ENCODE measurements at places on chromosomes 16 and 17.
A peak's percentile ranks its signal among the peaks of the same experiment; 100 is the strongest.

DNA sequence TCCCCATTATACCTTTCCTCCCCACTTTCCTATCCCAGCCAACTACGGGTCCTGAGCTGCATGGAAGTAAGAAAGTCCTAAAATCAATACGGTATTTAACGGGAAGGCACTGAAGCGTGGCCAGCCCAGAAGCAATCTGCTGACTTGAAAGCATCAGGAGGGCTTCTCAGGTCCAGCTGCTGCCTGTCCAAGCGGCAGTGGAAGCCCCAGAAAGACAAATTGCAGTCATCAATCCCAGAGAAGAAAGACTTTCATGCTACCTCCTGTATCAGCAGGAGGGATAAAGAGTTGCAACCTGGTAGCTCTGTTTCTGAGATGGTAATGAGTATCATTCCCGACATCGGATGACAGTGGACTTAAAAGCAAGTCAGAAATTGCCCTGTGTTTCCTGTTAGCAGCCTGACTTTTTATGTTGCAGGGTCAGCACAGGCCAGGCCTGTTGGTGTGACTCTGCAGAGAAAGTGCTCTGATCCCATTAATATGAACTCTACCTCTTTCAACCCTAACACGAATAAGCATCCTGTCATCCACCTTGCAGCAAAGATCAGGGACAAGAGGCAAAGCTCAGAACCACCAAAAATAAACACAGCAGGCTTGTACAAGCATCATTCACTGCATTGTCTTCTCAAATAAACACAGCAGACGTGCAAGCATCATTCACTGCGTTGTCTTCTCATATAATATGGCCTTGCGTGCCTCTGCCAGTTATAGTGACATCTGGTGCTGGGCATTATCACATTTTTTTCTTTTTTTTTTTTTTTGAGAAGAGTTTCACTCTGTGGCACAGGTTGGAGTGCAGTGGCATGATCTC, 358.6 kb upstream of the CDH11 start:
- DNase-seq = no peak

DNA sequence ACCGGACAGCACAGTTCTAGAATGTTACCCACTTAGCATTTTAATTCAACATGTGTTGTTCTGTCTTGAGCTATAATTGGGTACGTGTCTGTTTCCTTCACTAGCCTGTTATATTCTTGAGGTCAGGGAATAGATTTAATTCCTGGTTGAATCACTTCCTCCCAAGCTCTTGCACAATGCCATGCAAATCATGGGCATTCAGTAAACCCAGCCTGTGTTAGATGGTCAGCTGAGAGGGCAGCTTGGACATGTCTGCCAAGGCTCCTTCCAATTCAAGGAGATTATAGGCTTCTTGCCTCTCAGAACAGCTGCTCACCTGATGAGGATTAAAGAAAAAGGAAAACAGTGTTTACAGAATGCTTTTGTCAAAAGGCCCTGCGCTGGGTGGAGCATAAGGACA, 12.6 kb downstream of the C1QTNF1 start:
- DNase-seq = no peak

DNA sequence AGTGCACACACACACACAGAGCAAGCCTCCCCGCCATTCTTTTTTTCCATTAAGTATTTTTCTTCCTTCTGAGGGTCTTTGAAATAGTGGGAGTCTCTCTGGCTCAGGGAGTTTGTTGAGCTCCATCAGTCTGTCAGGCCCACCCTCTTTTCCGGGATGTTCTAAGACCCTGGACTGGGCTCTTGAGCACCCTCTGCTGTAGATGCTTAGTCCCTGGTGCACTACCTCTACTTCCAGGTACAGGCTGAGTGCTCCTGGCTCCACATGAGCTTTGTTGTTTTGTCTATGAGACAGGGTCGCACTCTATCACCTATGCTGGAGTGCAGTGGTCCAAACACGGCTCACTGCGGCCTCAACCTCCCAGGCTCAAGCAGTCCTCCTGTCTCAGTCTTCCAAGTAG, 20.7 kb downstream of the LIMD2 start:
- no peak for DNase-seq

- no peak for DNase-seq
Measured at GRCh38 chr16:17372386-17372785, 98.4 kb downstream of the XYLT1 start.

DNA sequence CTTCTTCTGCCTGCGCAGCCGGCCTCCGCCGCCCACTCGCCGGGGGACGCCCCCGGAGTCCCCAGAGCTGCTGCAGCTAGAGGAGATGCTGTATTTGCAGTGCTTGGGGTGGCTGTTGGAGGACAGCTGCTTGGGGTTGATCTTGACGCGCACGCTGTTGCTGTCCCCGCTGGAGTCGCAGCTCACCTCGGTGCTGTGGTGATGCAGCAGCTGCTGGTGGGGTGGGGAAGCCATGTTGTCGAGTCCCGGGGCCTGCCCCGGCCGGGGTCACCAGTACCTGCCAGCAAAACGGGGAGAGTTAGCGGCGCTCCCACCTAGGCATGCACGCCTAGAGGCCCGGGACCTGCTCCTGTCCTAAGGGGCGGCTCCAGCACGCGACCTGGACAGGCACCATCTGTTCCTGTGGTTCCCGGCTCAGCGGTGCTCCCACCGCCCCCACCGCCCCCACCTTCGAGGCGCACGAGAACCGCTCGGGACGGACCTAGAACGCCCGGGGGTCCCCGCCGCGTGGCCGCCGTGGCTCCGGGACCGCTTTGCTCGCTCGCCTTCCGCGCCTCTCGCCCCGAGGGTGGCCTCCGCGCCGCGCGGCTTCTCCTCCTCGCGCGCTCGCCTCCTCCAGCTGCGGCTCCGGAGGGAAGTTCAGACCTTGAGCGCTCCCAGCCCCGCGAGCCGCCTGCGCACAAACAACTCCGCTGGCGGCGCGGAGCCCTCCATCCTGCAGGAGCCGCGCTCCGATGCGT, 863 bp downstream of the ADCY9 start:
- DNase-seq = peak; percentile 62

- no peak for DNase-seq
Measured at GRCh38 chr16:83335076-83335475, 472.7 kb upstream of the HSBP1 start.

DNA sequence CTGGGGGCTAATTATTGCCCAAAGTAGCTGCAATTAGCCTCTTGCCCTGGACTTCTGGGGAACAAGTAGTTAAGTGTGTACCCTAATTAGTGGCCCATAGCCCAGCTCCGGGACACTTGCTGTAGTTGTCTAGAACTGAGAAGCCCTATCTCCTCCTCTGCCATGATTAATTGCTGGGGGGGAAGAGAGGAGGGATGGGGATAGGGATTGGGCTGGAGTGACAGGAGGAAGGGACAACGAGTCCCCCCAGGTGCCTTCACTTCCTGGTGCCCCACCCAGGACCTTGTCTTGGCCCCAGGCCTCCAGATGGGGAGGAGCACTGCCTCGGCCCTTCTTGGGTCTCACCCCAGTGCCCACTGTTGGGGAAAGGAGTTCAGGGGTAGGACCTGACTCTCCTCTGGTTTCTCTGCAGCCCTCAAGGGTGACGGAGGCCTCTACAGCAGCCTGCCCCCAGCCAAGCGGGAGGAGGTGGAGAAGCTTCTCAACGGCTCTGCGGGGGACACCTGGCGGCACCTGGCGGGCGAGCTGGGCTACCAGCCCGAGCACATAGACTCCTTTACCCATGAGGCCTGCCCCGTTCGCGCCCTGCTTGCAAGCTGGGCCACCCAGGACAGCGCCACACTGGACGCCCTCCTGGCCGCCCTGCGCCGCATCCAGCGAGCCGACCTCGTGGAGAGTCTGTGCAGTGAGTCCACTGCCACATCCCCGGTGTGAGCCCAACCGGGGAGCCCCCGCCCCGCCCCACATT, 17.4 kb downstream of the NGFR start:
- DNase-seq = no peak

GRCh38 chr16:46789499-46790414, 41.2 kb downstream of the C16orf87 start:
- DNase-seq = peak; percentile 69

DNA sequence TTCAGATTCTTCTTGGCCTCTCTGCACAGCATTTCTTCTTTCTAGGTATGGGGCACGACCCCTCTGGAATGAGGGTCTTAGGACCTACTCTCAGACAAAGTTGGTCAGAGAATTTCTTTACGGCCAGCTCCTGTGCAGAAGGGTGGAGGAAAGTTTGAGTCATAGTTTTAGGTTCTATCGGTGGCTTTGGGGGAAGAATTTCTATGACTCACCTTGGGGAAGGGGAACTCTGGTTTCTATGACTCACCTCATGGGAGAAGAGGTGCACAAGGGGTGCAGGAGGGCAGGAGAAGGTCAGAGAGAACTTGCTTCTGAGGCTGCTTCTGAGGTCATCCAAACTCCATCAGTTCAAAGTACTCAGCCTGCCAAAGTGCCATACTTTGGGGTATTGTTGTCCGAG, 2.5 kb upstream of the ABCC12 start:
- DNase-seq = no peak

GRCh38 chr16:86151239-86151851, 252.4 kb downstream of the IRF8 start:
- no peak for DNase-seq

GRCh38 chr17:21127509-21128077, 829 bp downstream of the DHRS7B start:
- DNase-seq = no peak

DNA sequence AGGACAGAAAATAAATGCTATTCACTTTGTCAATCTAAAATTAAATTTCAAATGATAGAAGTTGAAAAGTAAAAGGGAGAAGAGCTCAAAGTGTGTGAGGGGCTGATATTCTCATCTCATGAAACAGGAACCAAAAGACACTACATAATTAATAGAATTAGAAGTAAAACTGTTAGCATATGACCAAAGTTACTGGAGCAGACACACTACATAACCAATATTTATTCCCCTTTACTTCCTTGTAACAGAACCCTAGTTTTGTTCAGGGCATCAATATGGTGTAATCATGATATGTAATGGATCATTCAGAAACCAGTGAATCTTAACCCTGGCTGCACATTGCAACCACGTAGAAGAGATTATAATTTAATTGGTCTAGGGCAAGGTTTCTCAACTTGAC, 109.5 kb upstream of the SIAH1 start:
- no peak for DNase-seq

DNA sequence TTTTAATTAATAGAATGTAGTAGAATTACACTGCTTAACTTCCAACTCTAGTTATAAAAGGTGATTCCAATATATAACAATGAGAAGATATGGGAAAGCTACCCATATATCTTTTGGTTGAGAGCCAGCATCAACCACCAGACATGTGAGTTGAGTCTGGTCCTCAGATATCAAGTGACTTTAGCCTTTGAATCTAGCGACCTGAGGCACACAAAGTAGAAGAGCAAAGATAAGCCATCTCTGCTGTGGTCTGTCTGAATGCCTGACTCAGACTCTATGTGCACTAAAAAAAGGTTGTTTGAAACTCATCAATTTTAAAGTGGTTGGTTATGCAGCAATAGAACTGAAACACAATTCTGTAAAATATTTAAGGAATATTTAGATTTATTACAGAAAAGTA, 492.5 kb upstream of the SOX9 start:
- no peak for DNase-seq

- no peak for DNase-seq
Measured at GRCh38 chr17:28970879-28971278, 19.6 kb upstream of the PHF12 start.

GRCh38 chr17:56047331-56047730, 105.9 kb upstream of the ANKFN1 start:
- DNase-seq = no peak

GRCh38 chr17:44707755-44708400, 587 bp upstream of the DBF4B start:
- DNase-seq = no peak

GRCh38 chr16:84672276-84673202, 24.2 kb downstream of the KLHL36 start:
- peak; percentile 79 for DNase-seq

DNA sequence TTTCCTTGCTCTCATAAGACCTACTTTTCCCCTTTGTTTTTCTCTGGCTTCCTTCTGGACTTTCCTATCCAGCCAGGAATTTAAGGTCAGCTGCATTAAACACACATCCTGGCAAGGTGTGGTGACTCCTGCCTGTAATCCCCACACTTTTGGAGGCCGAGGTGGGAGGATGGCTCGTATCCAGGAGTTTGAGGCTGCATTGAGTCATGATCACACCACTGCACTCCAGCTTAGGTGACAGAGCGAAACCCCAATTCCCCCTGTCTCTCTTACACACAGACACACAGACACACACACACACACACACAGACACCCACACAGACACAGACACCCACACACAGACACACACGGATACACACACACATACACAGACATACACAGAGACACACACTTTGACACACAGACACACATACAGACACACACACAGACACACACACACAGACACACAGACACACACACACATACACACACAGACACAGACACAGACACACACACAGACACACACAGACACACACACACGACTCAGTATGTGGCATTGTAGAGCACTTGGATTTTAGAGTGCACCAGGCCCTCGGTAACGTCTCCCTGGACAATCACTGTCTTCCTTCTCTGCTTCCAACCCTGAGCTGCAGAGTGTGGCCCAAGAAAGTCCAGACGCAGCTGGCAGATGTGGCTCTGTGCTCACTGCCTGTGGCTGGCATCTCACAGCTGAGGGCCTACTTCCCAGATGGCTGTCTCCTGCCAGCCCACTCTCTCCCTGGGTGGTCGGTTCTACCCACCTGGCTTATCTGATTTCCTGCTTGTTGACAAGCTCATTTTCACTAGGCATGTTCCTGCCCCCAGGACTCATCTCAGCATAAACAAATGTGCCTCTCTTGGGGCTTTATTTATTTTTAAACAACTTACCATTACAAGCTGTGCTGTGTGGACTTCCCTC, 39.0 kb downstream of the NLRP1 start:
- no peak for DNase-seq

DNA sequence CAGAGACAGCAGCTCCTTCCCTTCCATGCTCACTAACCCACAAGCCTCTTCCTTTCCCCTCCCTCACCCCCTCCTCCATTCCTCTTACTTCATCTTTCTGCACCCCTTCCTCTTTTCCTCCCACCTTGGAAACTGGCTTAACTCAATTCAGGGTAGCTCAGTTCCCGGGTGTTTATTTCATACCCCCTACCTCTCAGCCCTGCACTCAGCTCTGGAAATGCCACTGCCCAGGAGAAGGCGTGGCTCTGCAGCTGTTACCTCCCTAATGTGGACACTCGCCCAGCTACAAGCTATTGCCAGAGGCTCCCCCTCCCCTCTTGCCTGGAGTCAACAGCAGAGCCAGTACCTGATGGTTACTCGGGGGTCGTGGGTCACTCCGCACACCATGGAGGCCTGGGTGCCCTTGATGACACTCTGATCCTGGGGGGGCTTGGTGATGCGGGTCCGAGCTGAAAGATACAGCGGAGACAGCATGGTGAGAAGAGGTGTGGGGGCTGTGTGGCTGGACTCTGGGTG, 118.4 kb upstream of the CDC42EP4 start:
- no peak for DNase-seq

GRCh38 chr16:50445621-50446555, 77.1 kb upstream of the BRD7 start:
- no peak for DNase-seq

DNA sequence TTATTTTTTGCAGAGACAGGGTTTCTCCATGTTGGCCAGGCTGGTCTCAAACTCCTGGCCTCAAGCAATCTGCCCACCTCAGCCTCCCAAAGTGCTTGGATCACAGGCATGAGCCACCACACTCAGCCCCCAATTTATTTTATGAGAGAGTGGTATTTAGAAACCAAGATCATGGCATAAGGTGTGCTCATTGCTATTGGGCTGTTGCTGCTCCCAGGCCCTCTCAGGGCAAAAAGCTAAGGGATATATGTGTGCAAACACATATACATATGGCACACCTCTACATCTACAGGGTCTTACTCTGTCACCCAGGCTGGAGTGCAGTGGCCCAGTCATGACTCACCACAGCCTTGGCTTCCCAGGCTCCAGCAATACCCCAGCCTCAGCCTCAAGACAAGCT, 15.0 kb upstream of the CMTM4 start:
- no peak for DNase-seq

Data from GM19239 (cell line).